ENCODE measurements at places on chromosomes 3 and 15.
A peak's percentile ranks its signal among the peaks of the same experiment; 100 is the strongest.

GRCh38 chr3:3509665-3510064 lies 289.6 kb upstream of the LRRN1 start:
- no peak for DNase-seq

DNA sequence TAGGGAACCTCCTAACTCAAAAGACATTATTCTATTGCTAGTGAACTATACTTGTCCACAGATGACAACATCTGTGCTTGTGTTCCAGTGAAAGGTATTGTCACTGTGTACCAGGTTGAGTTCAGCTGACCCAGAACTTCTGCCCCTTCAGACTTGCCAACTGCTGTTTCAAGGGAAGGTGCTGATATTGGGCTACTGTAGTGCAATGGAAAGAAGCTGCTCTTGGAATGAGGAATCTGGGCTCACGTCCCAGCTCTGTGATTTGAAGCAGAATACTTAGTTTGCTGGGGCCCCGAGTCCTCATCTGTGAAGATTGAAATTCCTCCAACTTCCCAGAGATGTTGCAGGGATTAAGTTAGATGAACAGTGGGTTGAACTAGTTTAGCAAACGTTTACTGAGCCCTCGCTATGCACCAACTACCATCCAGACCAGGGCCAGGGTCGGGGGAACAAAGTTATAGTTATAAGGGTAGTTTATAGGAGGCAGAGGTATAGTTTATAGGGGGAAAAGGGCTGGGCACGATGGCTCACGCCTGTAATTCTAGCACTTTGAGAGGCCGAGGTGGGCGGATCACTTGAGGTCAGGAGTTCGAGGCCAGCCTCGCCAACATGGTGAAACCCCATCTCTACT lies 15.9 kb upstream of the UMPS start:
- DNase-seq, result no peak

DNA sequence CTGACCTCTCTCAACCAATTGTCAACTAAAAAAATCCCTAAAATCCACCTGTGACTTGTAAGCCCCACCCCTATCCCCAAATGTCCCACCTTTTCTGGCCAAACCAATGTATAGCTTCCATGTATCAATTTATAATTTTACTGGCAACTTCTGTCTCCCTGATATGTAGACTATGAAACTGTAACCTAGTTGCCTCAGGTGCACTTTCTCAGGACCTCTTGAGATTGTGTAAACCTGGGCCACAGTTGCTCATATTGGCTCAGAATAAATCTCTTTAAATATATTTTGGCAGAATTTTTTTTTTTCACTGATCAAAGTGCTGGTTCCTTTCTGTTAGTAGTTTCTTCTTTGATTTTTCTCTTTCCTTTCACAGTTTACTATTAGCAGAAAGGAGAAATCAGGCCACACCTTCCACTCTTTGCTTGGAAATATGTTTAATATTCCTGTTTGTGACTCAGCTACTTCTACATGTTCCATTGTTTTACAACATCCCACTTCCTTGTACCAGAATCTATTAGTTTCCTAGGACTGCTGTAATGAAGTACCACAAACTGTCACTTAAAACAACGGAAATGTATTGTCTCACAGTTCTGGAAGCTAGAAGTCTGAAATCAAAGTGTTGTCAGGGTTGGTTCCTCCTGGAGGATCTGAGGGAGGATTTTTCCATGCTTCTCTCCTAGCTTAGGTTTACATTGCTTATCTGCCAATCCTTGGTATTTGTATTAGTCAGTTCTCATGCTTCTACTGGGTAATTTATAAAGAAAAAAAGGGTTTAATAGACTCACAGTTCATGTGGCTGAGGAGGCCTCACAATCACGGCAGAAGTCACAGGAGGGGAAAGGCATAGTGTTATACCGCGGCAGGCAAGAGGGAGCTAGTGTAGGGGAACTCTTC lies 801.2 kb upstream of the ARPP21 start:
- no peak for DNase-seq

- DNase-seq, result peak; percentile 67
These were observed 31.5 kb upstream of the AP4E1 start for GRCh38 chr15:50876989-50877360.

- no peak for DNase-seq
These were observed 29.6 kb upstream of the SECISBP2L start for GRCh38 chr15:49075881-49076280.

All from CD4-positive, alpha-beta T cell treated with Interleukin-6 at 100 ng/mL for 8 hours (primary cell).